Fibroblast of skin of right biceps (primary cell): ENCODE measurements at places on chromosomes 1 and 21.

DNA sequence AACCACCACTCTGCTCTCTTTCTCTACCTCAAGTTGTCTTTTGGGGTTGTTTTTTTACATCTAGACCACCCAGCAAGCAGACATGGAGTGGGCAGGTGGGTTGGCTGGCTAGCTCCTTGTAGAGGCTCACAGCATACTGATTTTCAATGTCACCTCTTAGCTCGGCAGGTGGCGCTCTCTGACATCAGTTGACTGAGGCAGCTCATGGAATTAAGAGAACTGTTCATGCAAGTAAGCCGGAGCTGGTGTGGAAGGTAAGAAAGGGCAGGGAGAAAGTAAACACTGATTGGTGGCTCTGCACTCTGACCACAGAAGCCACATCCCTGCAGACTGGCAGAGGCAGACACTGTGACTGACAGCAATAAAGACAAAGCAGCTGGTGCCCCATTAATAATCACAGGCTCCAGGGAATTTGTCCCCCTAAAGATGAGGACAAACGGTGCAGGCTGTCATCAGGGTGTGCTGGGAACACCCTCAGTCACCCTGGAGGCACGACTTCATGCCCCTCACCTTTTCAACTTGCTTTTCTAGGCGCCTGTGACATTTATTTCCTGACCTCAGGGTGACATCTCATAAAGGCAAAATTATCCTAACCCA, 226.8 kb downstream of the LMX1A start:
- DNase-seq: peak; percentile 47

GRCh38 chr1:208807446-208808127, 563.4 kb upstream of the PLXNA2 start:
- peak; percentile 34 for DNase-seq

DNA sequence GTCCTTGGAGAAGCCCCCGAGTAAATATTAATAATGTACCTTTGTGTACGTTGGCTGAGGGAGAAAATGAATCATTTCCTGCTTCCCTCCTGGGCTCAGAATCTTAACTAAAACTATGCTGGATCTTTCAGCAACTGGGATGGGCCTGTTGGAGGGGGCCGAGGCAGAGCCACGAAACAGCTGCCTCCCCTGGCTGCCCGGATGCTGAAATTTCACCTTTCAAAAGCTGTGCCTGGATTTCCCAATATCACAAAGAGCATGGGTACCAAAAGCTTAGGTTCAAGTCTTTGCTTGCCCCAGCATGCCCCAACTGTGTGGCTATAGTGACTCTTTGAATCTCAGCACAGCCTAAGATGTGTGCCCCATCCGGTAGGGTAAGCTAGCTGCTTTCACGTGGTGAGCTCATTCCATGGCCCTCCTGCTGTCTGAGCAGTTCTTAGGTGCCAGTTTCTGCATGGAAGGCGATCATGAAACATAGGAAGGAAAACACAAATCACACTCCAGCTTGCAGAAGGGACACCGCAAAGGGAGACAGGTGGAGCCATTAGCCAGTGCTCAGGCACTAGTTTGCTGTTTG, 473.5 kb downstream of the PTPRU start:
- peak; percentile 83 for DNase-seq

DNA sequence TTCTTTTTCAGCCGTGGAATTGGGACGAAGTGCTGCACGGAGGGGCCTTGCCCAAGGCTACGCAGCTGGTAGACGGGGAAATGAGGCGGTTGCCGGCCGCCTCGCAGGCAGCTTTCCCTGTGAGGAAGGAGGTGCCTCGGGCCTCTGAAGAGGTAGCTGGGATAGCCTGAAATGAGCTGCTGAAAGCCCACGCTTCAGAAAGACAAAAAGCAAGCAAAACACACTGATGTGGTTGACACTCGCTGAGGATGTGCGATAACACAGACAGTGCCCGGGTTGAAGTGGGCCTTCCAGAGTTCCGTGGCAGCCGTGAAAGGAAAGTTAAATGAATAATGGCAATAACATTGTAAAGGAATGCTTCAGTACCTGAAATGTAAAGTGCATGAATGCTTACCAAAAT, 47.2 kb downstream of the S1PR1 start:
- DNase-seq: no peak

GRCh38 chr1:183209533-183210158, 23.6 kb downstream of the LAMC2 start:
- DNase-seq: peak; percentile 81

DNA sequence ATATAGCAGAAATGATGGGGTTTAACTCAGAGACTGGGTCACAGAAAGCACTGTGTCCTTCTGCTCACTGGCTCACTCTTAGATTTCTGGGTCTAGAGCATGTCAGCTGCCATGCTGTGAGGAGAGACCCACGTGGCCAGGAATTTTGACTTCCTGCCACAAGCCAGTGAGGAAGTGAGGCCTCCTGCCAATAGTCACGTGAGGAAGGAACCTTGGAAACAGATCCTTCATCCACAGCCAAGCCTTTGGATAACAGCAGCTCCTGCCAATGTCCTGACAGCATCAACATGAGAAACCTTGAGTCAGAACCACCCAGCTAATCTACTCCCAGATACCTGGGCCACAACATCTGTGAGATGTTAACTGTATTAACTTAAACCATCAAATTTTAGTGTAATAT, 114.5 kb upstream of the PLPPR5 start:
- peak; percentile 9 for DNase-seq

DNA sequence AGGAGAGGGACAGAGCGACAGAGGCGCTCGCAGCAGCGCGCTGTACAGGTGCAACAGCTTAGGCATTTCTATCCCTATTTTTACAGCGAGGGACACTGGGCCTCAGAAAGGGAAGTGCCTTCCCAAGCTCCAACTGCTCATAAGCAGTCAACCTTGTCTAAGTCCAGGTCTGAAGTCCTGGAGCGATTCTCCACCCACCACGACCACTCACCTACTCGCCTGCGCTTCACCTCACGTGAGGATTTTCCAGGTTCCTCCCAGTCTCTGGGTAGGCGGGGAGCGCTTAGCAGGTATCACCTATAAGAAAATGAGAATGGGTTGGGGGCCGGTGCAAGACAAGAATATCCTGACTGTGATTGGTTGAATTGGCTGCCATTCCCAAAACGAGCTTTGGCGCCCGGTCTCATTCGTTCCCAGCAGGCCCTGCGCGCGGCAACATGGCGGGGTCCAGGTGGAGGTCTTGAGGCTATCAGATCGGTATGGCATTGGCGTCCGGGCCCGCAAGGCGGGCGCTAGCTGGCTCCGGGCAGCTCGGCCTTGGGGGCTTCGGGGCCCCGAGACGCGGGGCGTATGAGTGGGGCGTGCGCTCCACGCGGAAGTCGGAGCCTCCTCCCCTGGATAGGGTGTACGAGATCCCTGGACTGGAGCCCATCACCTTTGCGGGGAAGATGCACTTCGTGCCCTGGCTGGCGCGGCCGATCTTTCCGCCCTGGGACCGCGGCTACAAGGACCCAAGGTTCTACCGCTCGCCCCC, at the start of the genes CYB5RL and MRPL37:
Gene CYB5RL (minus strand): TSS at position 266 of the 754 bp plus-strand sequence. CDS start 4,414 bp downstream, outside the sequence.
Gene MRPL37 (plus strand): TSS at position 403 of the 754 bp plus-strand sequence. CDS start 77 bp downstream, at position 480.
- peak; percentile 98 for DNase-seq

- DNase-seq: peak; percentile 13
Observed at GRCh38 chr1:51699391-51699790, 82.5 kb downstream of the OSBPL9 start.

DNA sequence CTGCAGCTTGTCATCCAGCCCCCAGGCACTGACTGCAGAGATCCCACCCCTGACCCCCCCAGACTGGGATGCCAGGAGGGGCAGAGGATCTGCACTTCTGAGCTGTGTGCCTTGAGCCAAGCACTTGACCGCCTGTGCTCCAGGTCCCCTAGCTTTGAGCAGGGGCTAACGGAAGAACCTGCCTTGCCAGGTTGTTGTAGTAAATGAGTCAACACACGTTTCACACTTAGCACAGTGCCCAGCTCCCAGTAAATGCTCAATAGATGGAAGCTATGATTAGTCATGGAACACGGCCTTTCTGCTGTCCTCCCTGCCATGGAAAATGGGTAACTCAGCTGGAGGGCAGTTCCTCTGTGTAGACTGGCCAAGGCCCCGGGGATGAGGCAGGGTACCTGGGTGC, 24.1 kb downstream of the IFFO2 start:
- DNase-seq: no peak

- no peak for DNase-seq
Observed at GRCh38 chr1:150842964-150843363, 33.4 kb downstream of the ARNT start.

- no peak for DNase-seq
Observed at GRCh38 chr1:223084464-223084866, 58.6 kb downstream of the TLR5 start.

DNA sequence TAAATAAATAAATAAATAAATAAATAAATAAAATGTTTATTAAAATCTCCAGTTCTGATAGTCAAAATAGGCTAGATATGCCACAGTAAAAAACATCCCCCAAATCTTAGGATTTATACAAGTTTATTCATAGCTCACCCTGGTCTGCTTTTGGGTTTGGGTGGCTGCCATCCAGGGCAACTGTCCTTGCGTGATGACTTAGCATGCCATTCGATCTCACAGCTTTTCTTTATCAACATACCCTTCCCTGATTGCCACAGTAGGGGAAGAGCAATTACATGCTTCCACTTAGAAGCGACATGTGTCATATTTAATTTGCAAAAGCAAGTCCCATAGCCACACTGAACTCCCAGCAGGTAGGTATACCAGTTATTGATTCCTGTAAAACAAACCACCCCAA, 52.7 kb downstream of the TEX35 start:
- no peak for DNase-seq

GRCh38 chr1:101264697-101265096, 27.9 kb downstream of the S1PR1 start:
- no peak for DNase-seq

DNA sequence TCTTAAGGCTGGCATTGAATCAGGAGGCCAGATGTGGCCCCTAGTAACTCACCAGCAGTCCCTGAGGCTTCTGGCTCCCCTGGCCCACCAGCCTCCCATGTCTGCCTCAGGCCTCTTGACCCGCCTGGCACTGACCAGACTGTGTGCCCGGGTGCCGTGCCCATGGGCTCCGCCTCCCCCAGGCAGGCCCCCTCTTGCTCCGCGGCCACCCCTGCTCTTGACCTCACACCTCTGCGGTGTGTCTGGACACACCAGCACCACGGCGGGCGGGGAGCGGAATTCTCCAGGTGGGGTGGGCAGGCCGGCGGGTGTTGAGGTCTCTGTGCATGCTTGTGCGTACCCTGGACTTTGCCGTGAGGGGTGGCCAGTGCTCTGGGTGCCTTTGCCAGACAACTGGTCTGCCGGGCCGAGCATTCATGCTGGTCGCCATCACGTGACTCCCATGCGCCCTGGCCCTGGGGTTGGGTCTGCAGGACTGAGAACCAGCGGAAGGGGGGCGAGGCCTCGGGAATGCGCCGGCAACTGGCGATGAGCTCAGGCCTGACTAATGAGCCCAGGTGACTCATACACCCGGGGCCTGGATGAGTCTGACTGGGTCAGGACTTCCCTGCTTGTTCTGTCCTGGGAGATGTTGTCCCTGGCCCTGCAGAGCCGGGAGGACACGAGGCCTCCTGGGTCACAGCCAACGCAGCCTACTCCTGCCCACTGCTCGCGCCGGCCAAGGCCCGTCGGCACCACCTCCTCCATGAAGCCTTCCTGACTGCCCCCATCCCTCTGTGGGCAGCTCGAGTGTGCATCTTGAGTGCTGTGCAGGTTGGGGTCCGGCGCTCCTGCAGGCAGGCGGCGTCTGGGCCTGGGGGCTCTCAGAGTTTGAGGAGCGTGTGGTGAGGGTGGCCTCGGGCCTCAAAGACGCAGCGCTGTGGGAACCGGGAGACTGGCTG, 22.6 kb downstream of the COL18A1 start:
- DNase-seq: peak; percentile 90

- DNase-seq: no peak
Observed at GRCh38 chr1:239574112-239574511, 187.7 kb downstream of the CHRM3 start.

- no peak for DNase-seq
Observed at GRCh38 chr1:203638103-203638475, 11.5 kb downstream of the ATP2B4 start.

DNA sequence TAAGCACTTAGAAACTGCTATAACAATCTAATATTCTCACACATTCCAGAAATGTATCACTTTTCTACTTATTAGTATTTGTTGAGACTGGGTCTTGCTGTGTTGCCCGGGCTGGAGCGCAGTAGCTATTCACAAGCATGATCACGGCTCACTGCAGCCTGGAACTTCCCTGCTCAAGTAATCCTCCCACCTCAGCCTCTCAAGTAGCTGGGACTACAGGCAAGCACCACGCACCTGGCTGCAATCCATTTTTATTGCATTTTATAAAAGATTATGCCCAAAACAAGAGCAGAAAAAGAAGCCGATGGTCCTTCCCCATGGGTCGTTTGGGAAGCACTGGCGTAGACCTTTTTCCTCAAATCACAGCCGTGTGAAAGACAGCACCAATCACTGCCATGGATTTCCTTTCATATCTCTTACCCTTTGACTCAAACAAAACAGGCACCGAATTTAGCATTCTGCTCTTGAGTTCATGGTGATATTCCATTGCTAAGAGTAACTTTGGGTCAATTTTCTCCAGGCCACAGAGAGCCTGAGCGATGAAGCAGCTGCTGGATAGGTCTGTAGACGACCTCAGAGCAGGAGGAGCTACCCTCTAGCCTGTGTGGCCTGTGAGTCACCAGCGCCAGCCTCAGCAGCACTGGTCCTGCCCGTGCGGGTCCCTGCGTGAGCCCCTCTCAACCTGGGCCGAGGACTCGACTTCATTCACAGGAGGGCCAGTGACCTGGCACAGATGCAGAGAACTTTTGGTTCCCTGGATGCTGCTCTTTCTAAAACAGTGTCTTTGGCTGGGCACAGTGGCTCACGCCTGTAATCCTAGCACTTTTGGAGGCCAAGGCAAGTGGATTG, 80.8 kb downstream of the PIK3CD start:
- no peak for DNase-seq
